T-helper 9 cell (primary cell): ENCODE measurements at places on chromosomes 5 and 9.

- DNase-seq = no peak
These were observed 110.2 kb downstream of the FBXL7 start for GRCh38 chr5:15610216-15610615.

DNA sequence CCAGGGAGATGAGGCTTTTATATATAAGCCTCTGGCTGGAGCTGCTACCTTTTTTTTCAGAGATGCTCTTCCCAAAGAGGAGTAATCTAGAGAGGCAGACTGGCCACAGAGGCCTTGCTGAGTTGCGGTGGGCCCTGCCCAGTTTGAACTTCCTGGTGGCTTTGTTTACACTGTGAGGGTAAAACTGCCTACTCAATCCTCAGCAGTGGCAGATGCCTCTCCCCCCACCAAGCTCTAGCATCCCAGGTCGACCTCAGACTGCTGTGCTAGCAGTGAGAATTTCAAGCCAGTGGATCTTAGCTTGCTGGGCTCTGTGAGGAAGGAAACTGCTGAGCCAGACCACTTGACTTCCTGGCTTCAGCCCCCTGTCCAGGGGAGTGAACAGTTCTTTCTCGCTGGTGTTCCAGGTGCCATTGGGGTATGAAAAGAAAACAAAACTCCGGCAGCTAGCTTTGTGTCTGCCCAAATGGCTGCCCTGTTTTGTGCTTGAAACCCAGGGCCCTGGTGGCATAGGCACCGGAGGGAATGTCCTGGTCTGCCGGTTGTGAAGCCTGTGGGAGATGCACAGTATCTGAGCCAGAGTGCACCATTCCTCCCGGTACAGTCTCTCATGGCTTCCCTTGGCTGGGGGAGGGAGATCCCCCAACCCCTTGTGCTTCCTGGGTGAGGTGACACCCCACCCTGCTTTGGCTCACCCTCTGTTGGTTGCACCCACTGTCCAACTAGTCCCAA, 219.5 kb upstream of the IZUMO3 start:
- no peak for DNase-seq

DNA sequence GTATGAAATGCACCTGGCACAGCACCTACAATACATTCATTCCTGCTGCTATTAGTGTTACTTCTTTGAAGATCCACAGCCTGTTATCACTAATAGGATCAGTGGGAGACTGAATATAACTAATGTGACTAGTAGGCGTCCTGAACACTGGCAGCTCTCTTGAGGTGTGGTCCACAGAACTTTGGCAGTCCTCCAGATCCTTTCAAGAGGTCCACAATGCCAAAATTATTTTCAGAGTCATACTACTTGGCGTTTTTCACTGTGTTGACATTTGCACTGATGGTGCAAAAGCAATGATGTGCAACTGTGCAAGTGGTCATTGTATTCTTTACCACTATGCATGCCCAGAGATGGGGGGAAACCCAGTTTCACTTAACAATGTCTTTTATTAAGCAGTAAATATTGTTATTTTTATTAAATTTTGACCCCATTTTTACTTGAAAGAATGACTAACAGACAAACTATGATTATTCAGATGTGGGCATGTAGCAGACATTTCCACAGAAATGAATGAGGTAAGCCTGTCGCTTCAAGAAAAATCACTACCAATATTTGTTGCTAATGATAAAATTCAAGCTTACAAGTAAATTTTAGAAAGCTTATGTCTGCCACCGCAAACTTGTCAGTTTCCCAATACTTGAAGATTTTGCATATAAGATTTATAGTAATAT, 48.9 kb downstream of the ADRB2 start:
- no peak for DNase-seq

DNA sequence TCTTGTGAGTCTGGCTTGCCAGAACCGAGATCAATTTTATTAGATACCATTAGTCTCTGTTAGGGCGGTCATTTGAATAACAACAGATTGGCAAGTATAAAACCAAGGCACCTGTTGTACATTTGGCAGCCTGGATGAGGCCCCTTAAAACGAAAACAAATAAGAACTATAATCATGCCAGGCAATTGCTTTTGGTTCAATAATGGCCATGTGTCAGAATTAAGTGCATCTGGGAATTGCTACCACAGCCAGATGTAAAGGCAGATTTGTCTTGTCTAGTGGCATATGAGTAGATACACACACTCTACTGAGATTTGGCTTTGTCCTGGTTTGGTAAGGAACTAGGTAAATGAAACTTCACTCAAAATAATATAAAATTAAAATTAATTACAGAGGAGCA, 1046.2 kb upstream of the DMAC1 start:
- no peak for DNase-seq

GRCh38 chr9:133008824-133009223, 22.0 kb upstream of the GTF3C5 start:
- DNase-seq = no peak

DNA sequence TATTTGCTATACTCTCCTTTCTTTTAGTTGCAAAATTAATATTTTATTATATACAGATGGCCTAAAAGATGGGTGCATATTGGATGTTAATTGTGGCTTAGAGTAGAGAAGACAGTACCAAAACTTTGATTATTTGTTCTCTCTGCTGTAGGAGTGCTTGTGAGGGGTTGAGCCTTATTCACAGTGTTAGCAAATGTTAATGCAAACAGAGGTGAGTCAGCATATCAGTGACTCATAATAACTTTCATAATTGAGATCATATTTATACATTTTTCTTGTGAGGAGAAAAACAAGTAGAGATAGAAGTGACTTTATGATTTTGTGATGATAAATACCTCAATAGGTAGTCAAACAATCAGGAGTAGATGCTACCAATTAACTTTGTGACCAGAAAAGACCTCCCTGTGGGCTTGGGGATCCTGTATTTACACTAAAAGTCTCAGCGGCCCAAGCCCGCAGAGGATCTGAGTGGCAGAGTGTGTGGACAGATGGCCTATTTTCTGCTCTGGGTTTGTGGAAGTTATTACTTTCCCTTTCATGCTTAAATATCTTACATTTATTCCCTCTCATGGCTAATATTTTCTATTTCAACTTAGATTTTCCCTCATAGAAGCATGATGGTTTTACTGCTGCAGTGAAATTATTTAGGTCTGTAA, 226.5 kb downstream of the TAF11L14 start:
- no peak for DNase-seq

- DNase-seq = no peak
These were observed 9.6 kb downstream of the SLCO4C1 start for GRCh38 chr5:102286476-102286875.

- DNase-seq = no peak
These were observed 218.7 kb upstream of the EFNA5 start for GRCh38 chr5:107889387-107889786.

GRCh38 chr9:76359365-76359764, 34.9 kb downstream of the RFK start:
- DNase-seq = no peak

DNA sequence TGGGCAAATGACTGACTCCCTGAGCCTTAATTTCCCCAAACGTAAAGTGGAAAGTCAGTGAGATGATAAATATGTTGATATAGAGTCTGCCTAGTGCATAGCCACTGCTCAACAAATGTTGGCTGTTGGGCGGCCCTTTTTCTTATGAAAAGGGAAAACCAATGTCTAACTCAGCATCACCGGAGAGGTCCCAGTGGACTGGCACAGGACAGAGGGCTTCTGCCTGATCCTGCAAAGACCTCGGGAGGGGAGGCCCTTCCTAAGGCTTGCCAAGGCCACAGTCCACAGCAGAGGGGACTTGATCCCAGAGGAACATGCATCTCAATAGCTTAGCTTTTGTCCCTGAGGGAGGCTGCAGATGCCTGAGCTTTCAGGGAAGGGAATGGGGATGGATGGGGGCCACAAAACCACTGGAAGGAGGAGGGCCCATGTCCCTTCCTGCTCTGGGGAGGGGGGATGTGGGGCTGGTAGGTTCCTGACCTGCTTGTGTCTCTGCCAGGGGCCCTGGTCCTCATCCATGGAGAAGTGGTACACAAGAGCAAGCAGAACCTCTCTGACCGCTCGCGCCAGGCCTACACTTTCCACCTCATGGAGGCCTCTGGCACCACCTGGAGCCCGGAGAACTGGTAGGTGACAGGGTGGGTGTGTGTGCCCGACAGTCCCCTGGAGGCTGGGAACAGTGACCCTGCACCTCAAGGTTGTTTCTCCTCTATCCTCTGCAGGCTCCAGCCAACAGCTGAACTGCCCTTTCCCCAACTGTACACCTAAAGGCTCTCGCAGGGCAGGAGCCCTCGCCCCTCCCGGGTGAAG, 6.3 kb downstream of the DOLK start:
- no peak for DNase-seq

GRCh38 chr5:124289641-124290311, 456.7 kb downstream of the ZNF608 start:
- no peak for DNase-seq

DNA sequence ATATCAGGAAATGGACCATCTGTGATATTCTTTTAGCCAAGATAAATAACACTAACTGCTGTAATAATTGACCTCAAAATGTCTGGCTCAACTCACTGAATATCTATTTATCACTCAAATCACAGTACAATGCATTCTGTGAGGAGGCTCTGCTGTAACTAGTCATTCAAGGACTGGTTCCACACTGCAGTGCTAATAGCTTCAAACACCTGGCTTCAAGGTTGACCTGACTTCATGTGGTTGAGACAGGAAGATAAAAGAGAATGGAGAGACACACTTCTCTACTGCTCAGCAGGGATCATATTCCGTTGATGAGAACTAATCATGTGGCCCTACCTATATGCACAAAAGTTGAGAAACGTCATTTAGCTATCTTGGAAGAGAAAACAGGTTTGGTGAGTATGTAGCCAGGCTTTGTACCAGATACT, 3.4 kb upstream of the RHOBTB3 start:
- no peak for DNase-seq

- DNase-seq = peak; percentile 42
These were observed 13.0 kb upstream of the CYFIP2 start for GRCh38 chr5:157252711-157253465.

DNA sequence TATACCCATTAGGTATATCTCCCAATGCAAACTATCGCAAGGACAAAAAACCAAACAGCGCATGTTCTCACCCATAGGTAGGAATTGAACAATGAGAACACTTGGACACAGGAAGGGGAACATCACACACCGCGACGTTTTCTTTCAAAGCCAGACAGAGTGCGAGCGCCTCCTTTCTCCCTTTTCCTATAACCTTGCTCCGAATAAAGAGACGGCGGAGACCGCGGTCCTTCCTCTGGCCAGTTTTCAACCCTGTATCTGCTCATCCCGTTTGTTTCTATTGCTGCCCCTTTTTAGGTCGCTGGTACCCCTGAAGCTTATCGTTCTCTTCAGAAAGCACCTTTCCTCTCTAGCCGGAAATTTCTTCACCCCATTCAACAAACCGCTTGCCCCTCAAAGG, 1.3 kb downstream of the LVRN start:
- no peak for DNase-seq

GRCh38 chr5:161432798-161433197, 113.7 kb downstream of the GABRB2 start:
- no peak for DNase-seq

- DNase-seq = no peak
These were observed 59.7 kb downstream of the AP3B1 start for GRCh38 chr5:78234804-78235203.

GRCh38 chr5:121691478-121691877, 160.2 kb upstream of the FTMT start:
- DNase-seq = no peak

DNA sequence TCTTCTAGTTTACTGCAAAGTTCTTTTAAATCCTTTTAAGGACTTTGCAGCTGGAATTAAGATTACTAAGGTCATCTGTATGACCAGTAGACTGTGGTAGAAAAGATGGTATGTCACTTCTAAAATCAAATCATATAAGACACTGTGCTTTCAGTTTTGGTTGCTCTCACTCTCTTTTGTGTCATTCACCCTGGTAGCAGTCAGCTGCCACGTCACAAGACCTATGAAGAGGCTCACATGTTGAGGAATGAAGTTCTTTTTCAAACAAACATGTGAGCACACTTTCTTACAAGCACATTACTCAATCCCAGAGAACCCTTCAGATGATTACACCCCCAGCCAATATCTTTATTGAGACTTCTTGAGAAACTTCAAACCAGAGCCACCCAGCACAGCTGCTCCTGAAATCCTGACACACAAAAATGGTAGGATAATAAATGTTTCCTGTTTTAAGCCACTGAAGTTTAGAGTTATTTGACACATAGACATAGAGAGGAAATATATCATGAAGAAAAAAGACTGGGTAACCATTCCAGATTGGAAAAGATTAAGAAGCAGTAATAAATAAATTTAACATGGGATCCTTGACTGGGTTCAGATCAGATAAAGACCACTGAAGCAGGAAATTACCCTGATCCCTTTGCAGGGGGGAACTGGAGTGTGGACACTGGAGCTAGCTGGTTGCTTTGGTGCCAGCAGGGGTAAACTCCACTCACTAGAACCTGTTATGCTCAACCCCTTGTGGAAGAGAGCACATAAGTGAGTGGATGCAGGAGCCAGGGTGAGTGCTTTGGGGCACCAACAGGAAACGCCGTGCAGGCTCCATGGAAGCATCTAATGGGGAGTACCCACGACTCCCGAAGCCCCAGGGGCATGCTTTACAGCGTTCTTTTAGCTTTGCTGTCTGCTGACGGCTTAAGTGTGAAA, 64.1 kb downstream of the SLCO4C1 start:
- DNase-seq = no peak

DNA sequence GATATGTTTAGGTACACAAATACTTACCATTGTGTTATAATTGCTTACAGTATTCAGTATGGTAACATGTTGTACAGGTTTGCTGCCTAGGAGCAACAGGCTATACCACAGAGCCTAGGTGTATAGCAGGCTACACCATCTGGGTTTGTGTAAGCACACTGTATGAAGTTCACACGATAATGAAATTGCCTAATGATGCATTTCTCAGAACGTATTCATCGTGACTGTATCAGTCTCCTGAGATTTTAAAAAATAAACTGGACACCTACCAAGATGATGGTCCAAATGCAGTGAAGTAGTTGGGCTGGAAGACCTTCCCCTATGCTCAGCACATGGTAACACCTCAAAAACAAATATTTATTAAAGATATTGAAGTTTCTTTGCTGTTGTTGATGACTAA, 103.3 kb upstream of the NFIB start:
- DNase-seq = no peak

GRCh38 chr5:89421035-89421434, 538.1 kb upstream of the MEF2C start:
- DNase-seq = no peak

- DNase-seq = no peak
These were observed 64.9 kb upstream of the TJP2 start for GRCh38 chr9:69109152-69109551.

DNA sequence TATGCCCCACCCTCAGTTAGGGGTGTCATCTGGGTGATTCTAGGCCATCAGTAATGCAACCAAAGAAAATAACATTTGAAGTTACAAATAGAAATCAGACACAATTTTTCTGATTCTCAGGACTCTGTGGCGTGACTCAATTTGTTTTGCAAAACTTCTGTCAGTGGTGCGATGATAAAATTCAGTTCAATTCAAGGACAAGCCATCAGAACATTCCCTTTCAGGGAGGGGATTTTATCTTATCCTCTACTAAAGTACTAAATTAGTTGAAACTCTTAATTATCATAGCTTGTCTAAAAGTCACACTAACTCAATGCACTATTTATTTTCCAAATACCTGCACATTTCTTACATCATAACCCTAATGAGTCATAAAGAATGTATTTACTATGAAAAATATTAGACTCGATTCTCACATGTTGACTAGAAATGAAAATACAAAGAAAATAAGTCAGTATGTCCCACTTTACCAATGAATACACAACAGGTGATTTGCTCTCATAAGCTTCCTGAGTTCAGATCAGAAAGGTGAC, 28.2 kb downstream of the HTR4 start:
- no peak for DNase-seq

GRCh38 chr9:104993291-104993963, 65.5 kb upstream of the ABCA1 start:
- no peak for DNase-seq

- DNase-seq = no peak
These were observed 12.2 kb downstream of the TNIP1 start for GRCh38 chr5:151068433-151069197.
